Activated CD8-positive, alpha-beta T cell treated with anti-CD3 and anti-CD28 coated beads, Interleukin-2, amount 10 ng/mL, durations not matched to agents 7 days and 5 days (primary cell): ENCODE measurements at places on chromosomes 4 and X. TPM values are rescaled to one million over a fixed set of nuclear protein-coding genes. Genes with fewer than 3 reads are reported as not detected.

Gene COL25A1
- not detected for total RNA-seq

Gene DTHD1
- 0.26 TPM for total RNA-seq

Gene CLIC2
- not detected for total RNA-seq

Gene EMCN
- total RNA-seq: not detected

Gene ZBTB33
- total RNA-seq: 11.5 TPM

Gene SLC4A4
- total RNA-seq: 4.6 TPM

Gene GJB1
- total RNA-seq: not detected
